ENCODE measurements at places on chromosomes 2 and 18. TPM values are rescaled to one million over a fixed set of nuclear protein-coding genes. Genes with fewer than 3 reads are reported as not detected.

- no peak for DNase-seq
Observed at GRCh38 chr18:26963292-26963691, 97.8 kb upstream of the AQP4 start.

UGT1A4 gene
- 2.9 TPM for total RNA-seq

ADGRF3 gene
- not detected for total RNA-seq

- DNase-seq: peak; percentile 90
Observed at GRCh38 chr18:29164993-29165599, 988.2 kb upstream of the CDH2 start.

- DNase-seq: no peak
Observed at GRCh38 chr18:5574843-5575242, 31.0 kb upstream of the EPB41L3 start.

- DNase-seq: peak; percentile 99
Observed at GRCh38 chr2:215528555-215528954, 92.7 kb upstream of the FN1 start.

DNA sequence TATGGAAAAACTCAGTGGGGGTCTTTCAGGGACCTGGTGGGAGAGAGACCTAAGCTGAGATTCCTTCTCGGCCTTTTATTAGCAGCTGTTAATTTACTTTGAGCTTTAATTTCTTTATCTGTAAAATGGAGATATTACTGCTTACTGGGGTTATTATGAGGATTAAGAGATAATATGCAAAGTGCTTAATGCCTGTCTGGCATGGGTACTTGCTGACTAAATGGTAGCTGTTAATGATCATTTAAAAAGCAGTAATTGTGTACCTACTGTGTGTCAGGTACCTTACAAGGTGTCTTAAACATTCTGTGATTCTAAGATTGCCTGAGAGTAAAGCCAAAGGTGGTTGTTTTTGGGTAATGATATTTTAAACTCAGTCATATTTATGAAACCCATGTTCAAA is 2.6 kb downstream of the ITGA6 start:
- DNase-seq: no peak

POTEC gene
- total RNA-seq: under 0.01 TPM

DNA sequence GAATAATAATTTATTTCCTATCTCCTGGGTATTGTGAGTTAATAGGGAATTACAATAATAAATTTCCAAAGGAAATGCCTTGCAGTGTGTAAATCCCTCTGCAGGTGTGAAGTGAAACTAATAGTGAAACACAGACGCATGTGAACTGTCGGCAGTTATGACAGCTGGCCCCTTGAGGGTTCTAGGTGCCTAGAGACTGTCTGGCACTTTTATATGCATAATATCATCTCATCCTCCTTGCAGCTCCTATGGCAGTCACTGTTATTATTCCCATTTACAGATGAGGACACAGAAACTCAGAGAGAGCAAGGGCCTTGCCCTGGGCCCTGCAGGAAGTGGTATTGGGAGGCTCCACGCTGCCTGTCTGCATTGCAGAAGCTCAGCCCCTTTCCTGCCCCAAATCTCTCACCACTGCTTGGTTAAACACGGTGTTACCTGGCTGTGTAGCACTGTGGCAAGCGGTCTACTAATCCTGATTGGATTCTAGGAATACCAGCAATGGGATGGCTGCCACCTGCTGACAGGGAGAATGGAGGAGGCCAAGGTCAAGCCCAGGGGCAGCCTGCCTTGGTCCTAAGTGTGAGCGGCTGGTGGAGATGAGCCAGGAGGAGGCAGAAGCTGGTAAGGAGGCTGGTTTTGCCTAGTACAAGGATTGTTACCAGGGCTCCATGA is 32.8 kb upstream of the ACKR3 start:
- no peak for DNase-seq

GRCh38 chr2:238097988-238098871 is 1.9 kb upstream of the ESPNL start:
- peak; percentile 17 for DNase-seq

DNA sequence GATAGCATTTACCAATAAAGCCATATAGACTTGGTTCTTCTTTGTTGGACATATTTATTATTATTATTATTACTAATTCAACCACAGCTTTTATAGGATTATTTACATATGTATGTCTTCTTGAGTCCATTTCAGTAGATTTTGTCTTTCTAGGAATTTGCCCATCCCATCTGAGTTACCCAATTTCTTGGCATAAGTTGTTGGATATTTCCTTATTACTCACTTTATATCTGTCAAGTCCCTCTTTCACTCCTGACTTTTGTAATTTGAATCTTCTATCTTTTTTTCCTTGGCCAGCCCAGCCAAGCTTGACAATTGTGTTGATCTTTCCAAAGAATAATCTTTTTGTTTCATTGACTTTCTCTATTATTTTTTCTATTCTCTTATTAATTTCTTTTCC is 543.7 kb downstream of the SUCLG1 start:
- peak; percentile 44 for DNase-seq

- no peak for DNase-seq
Observed at GRCh38 chr2:75792146-75792545, 81.4 kb upstream of the GCFC2 start.

DNA sequence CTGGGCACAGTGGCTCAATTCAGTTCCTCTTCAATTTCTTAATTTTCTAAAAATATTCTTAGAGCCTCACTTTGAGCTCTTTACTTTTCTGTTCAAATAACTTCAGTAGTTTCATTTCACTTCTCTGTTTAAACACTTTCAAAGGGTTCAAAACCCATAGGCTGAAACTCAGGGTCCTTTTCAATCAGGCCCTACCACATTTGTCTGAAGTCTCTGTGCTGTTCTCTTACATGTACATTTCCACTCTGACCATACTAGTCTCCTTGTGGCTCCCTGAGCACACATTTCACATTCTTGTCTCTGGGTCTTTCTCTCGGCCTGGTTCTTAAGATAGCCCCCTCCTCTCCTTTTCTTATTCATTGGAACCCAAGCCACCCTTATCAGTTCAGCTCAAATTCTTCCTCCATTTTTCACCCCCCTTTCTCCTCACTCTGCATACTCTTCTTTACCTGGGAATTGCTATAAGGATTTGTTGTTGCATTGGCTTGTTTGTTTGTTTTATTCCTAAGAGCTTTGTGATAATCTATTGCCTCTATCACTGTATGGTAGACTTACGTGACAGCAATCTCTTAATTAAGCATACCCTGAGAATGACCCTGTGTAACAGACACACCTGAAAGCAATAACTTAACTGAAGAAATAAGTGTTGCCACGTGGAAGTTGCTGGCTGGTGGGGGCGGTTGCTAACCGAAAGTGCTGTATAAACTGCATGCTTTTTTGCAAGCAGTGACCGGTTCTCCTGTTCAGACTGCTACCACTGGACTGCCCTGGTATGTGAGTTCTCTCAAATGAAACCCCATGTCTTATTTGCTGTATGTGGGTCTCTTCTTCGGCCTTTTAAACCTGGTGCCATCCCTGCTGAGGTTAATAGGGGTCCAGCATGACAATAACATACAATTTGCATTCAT is 27.7 kb upstream of the ACADL start:
- peak; percentile 22 for DNase-seq

SRD5A2 gene
- total RNA-seq: under 0.01 TPM

GRCh38 chr2:406876-407275 is 119.0 kb upstream of the ALKAL2 start:
- DNase-seq: no peak

GRCh38 chr2:59932341-59932740 is 621.1 kb downstream of the BCL11A start:
- peak; percentile 21 for DNase-seq

Measured in bronchial epithelial cell (primary cell).